Dermis lymphatic vessel endothelial cell (primary cell): ENCODE measurements at places on chromosomes 1 and 21. TPM values are rescaled to one million over a fixed set of nuclear protein-coding genes. Genes with fewer than 3 reads are reported as not detected.

CDC7 gene
- total RNA-seq = 2.0 and 2.1 TPM in 2 replicates

BRWD1 gene
- 48.5 and 70.6 TPM in 2 replicates for total RNA-seq

COL18A1 gene
- total RNA-seq = 161 and 278 TPM in 2 replicates

CCDC27 gene
- not detected in 2 replicates for total RNA-seq

FCAMR gene
- not detected in 2 replicates for total RNA-seq

REN gene
- 0.11 TPM in 1 of 2 replicates, not detected in the other for total RNA-seq

HFM1 gene
- 0.11 and 0.69 TPM in 2 replicates for total RNA-seq

CAPZB gene
- 192 and 194 TPM in 2 replicates for total RNA-seq

SLC30A10 gene
- total RNA-seq = not detected in 2 replicates

TRIM33 gene
- 24.9 and 27.6 TPM in 2 replicates for total RNA-seq

TDRD5 gene
- 0.09 and 0.11 TPM in 2 replicates for total RNA-seq

RNU1-4 gene
- total RNA-seq = under 0.01 and 8,230 TPM in 2 replicates

KRTAP11-1 gene
- total RNA-seq = not detected in 2 replicates

KANK4 gene
- not detected in 2 replicates for total RNA-seq

MASP2 gene
- total RNA-seq = not detected in 2 replicates

OR2M7 gene
- total RNA-seq = not detected in 2 replicates

ORC1 gene
- total RNA-seq = 1.5 TPM in 2 replicates

SLC45A1 gene
- total RNA-seq = 0.95 and 0.98 TPM in 2 replicates

MAP3K6 gene
- total RNA-seq = 1.8 and 2.3 TPM in 2 replicates

SYT11 gene
- 12.8 and 15.4 TPM in 2 replicates for total RNA-seq

PADI4 gene
- total RNA-seq = not detected in 2 replicates

TRIM45 gene
- total RNA-seq = 0.98 and 1.3 TPM in 2 replicates

VTCN1 gene
- total RNA-seq = not detected in 2 replicates

MEF2D gene
- total RNA-seq = 4.6 and 6.8 TPM in 2 replicates

GBP3 gene
- total RNA-seq = 4.9 and 6.2 TPM in 2 replicates

IER5 gene
- total RNA-seq = 19.8 and 28.5 TPM in 2 replicates

HPDL gene
- total RNA-seq = 0.54 and 0.77 TPM in 2 replicates

CELA2A gene
- total RNA-seq = not detected in 2 replicates

TMEM240 gene
- total RNA-seq = 1.2 TPM in 2 replicates

SH2D1B gene
- total RNA-seq = not detected in 2 replicates

KLHDC8A gene
- not detected in 2 replicates for total RNA-seq
